SW480 (cell line): ENCODE measurements at places on chromosomes 2 and 18.

DNA sequence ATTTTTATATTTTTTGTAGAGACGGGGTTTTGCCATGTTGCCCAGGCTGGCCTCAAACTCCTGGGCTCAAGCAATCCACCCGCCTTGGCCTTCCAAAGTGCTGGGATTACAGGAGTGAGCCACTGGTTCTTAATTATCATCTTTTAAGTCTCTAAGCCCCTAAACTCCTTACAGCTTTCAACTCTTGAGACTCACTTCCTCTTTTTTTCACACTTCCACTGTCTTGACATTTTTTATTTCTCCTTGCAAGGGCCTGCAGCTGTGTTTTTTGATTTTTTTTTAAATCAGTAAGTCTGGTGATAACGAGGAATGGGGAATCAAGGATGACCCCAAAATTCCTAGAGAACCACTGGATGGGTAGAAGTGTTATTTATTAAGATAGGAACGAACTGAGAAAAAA lies 8.6 kb upstream of the ABCB11 start:
- no peak for DNase-seq

DNA sequence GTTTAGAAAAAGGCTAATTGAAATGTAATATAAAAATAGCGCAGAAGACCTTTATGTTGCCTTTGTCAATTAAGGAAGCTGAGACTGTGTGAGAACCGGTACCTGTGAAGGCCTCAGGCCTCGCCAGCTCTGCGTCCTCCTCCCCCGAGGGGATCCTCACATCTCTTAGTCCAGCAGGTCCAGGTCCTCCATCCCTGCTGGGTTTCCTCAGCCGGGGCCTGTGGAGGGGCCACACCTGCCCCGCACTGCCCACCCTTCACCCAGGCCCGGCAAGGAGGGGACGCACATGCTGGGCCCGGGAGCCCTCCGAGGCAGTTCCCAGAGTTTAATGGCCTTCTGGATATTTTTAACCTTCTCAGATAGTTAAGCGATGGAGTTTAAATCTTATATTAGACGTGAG lies 3.5 kb downstream of the KCNG2 start:
- DNase-seq: no peak

DNA sequence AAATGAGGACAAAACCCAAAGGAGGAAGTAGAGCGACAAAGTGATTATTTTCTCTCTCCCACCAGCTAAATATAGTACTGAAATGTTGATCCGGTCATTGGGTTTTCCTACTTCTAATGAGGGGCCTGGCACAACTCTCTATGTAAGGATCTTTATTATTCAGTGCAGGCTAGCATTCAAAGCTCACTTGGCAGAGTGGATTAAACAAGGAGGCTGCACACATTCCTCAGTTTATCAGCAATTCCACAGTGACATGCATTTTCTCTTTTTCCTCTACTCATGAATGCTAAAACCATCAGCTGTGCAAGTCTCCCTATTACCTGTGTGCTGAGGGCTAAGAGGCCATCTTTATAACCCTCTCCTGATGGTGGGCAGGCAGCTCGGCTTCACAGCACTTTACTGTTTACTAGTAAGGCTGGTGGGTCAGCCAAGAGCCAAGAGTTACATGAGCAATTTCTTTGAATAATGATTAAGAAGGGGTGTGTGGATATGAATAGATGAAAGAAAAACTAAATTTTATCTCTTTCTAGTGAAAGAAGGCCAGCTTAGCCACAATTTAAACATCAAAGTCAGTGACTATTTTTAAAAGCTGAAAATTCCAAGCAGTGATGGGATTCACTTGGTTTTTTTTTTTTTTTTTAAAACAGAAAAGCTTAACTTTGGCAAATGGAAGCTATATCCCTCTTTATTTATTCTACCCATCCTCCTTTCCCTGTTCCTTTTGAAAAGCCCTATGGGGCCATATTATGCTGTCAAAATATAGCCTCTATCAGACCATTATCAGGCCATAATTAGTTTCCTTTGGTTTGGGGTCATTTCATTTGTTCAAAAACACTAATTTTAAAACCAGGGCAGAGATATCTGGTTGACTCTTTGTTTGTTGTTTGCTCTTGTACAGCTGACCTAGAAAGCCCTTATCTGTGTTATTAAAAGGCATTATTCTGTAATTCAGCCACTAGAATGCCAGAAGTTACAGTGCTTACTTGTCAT lies 111.0 kb downstream of the RBM43 start:
- DNase-seq: no peak

GRCh38 chr2:144510294-144510991 lies 9.5 kb downstream of the ZEB2 start:
- no peak for DNase-seq

- no peak for DNase-seq
Measured at GRCh38 chr2:144671695-144672455, 152.0 kb upstream of the ZEB2 start.

- DNase-seq: no peak
Measured at GRCh38 chr18:28002841-28003240, 174.1 kb downstream of the CDH2 start.

- no peak for DNase-seq
Measured at GRCh38 chr18:23504720-23505119, 1.4 kb downstream of the RMC1 start.

DNA sequence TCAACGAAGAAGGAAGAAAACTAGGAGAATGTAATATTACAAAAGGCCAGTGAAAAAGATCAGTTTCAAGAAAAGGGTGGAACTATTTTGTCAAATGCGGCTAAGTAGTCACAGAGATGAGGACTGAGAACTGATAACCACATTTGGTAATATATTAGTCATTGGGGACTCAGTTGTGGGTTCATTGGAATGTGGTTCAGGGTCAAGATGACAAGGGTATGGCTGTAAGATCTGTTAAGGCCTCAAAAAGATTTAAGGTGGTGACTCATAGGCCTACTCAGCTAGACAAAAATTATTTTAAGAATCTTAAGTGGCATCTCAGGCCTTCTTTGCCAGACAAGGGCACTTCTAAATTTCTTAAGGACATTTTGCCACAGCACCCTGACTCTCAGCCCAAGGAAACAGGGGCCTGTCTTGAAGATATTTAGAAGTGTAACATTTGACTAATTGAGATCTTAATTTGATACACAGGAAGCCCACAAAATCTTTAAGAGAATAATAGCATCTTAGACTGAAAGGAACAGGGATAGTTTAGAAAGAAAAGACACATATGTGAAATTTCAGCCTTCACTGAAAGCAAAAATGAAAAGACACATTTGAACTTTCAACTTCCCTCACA lies 81.3 kb downstream of the STRADB start:
- DNase-seq: peak; percentile 40

DNA sequence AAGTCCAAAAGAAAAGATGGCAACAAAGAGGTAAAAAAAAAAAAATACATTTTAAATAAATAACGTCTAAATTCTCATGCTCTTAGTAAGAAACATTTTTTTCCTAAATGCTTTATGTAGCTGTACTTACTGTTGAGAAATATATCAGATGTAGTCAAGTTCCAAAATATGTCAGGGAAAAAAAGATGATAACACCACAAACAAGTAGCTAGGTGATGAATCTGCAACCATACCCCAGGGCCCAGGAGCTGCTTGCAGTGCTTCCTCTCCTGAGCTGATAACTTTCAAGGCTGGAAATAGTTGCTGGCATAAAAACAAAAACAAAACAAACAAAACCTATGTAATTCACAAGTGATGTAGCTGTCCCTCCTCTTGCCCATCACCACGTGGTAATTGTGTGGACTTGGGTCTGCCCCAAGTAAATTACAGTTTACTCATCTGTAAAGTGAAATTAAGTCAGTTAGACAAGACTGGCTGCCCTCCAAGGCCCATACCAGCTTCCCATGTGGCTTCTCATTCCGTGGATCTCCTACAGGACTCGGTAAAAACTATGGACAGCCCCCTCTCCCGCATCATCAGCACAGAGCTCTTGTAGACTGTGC lies 82.6 kb downstream of the SP100 start:
- no peak for DNase-seq

GRCh38 chr2:13821255-13821880 lies 811.1 kb upstream of the LRATD1 start:
- DNase-seq: no peak

GRCh38 chr2:241351640-241352031 lies 4.4 kb upstream of the FARP2 start:
- peak; percentile 20 for DNase-seq

DNA sequence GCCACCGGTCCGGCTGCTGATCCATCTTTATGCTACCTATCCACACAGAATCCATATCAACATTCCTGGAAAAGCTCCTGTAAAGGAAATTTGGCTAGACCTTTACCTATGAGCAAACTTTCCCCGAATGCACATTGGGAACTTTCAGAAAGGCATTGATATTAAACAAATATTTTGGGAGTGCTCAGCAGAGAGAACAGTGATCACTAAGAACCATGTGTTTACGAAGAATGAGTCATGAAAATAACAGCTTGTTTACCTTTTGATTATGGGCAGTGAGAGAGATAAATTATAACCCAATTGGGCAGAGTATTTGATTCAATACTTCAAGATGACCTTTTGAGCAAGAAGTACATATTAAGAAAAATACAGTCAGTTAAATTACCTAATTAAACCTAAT lies 189.7 kb upstream of the CDH2 start:
- DNase-seq: no peak

- DNase-seq: no peak
Measured at GRCh38 chr2:154537024-154537423, 161.5 kb upstream of the KCNJ3 start.

DNA sequence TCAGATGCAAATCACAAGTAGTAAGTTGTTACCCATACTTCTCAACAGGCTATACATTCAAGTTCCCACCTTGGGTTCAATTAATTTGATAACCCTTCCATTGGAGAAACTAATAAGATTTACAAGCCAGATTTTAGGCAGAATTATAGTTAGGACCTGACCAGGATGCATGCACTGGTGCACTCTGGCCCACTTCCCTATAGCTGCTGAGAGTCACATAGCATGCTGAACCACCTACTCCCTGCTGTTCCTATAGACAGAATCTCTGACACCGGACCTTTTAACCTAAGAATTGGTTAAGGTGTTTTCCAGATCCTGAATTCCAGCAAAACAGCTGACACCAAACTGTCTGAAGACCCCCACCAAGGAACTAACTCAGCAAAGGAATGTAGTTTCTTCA lies 26.2 kb downstream of the FAM210A start:
- no peak for DNase-seq
